ENCODE measurements at places on chromosomes 13 and 19. TPM values are rescaled to one million over a fixed set of nuclear protein-coding genes. Genes with fewer than 3 reads are reported as not detected.

DACT3 gene
- 2.4 TPM for total RNA-seq

POSTN gene
- total RNA-seq, result not detected

CGB2 gene
- total RNA-seq, result not detected

DNA sequence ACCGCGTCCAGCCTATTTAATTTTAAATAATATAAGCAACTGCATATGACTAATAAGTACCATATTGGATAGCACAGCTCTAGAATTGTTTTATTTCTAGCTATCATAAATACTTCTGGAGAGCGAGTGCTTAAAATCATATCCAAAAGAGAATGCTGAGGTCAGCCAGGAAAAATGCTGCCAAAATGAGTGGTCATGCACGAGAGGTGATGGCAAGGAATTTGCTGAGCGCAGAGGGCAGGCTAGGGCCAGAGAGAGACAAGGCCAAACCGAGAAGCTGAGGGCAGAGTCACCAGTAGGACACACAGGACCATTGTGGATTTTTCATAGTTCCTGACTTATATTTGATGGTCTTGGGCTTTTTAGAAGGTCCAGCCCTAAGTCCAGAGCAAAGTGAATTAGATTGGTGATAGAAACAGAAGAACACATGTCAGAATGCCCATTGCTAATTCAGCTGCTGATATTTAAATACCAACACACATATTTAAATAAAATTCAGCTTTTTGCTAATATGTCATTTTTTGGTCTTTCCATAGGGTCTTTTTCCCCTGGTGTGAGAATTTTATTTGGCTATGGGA lies 33.6 kb upstream of the UBL3 start:
- DNase-seq, result no peak

DNA sequence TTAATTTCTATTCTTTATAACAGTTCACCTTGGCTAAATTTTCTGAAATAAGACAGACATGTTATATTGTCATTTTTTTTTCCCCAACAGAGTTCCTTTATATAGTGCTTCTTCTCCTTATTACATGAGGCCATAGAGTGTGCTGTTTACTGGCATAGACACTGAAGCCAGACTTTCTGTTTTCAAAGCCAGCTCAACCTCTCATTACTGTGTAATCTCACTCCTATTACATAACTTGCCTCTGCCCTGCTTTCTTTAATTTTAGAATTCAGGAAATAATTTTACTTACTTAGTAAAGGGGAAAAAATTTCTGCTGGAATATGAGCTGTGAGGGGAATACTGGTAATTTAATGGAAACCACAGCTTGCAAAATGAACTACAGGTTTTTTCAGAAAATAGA lies 1380.4 kb downstream of the SLITRK1 start:
- DNase-seq, result no peak

- no peak for DNase-seq
These were observed 6.1 kb downstream of the KLK7 start for GRCh38 chr19:50977626-50978025.

GRCh38 chr19:16066611-16067104 lies 9.6 kb upstream of the TPM4 start:
- DNase-seq, result peak; percentile 85

DNA sequence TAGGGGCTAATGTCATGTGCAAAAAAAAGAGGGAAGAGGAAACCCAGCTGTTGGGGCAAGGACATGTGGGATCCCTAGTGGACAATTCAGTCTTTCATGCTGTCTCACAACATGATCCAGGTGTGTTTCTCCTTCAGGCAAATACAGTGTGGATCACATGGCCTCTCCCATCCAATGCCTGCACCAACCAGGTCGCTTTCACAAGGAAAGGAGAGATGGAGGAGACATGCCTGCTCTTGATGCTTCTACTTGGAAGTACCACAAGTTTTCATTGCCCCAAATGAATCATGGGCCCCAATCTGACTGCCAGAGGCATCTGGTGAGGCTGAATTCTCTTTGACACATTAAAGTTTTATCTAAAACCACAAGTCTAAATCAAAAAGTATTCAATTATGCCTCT lies 82.1 kb downstream of the DLEU7 start:
- DNase-seq, result no peak

- peak; percentile 44 for DNase-seq
These were observed 6.8 kb downstream of the TMED1 start for GRCh38 chr19:10828981-10829821.

- DNase-seq, result no peak
These were observed 89.9 kb downstream of the COL4A2 start for GRCh38 chr13:110396913-110397381.

DNA sequence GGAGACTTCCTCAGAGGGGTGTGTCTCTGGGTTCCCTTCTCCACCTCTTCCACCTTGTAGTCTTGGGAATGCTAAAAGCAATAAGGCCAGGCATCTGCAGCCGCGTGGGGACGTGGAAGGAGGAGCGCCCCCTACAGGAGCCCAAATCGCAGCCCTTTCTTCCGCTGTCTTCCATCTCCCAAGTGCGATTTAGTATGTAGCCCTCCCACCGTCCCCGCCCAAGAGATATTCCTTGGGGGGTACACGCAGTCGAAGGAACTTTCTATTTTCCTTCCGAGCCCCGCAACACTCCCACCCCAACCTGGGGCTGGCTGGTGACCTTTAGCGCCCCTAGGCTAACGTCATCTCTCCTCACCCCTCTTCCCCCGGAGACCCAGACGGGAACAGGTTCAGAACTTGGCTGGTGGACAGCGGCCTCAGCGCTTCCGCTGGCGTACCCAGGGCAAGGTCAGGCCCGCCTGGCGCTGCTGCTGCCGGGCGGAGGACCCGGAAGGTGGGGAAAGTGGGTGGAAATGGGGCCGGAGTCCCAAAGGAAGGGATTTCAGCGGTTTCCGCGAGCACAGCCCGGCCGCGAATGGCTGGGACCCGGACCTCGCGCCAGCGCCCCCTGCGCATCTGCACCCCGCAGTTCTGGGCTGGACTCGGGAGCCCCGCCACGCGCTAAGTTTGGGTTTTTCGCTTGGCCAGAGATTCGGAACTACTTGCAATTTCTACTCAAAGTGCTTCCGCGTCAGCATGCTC lies 2.1 kb upstream of the PCDH8 start:
- peak; percentile 69 for DNase-seq

DNA sequence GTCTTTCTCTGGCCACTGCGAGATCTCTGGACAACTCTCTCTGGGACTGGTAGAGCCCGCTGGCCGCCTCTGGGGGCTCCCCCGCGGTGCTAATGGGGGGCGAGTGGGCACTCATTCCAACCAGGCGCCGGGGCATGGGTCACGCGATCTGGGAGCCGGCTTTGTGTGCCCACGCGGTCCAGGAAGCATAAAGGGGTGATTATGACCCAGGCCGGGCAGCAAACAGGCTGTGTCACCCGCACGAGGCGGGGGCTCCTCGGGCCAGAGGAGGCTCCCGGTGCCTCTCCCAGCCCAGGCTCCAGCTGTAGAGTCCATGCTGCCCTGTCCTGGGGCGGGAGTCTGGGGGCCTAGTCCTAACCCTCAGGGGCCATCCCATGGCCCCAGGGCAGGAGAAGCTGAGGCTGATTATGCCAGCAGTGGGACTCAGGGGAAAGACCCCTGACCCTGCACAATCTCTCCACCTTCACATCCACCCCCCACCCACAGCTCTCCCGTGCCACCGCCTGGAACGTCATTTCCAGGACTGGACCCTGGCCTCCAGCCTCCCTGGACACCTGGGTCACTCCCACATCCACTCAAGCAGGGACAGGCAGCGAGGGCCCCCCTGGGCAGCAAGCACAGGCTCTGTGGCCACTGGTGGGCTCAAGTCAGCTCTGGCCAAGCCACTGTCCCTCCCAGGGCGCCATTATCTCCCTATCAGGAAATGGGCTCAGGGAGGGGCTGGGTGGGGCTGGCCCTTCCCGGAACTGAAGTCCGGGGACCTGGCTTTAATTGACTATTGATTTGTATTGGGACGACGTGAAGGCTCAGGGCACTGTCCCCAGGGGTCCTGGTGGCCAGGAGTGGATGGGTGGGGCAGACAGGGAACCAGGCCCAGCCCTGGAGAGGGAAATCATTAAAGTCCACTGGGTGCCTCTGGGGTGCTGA lies 50.0 kb downstream of the PTPRS start:
- DNase-seq, result no peak

GRCh38 chr19:19270749-19271571 lies 2.1 kb downstream of the TM6SF2 start:
- no peak for DNase-seq

GRCh38 chr19:43592800-43593350 lies 3.1 kb downstream of the IRGQ start:
- no peak for DNase-seq

- no peak for DNase-seq
These were observed 83.5 kb upstream of the ZNF254 start for GRCh38 chr19:24003537-24003936.

- no peak for DNase-seq
These were observed 1577.5 kb downstream of the UQCRFS1 start for GRCh38 chr19:27635401-27635800.
